ENCODE measurements at places on chromosomes 6 and 20.

DNA sequence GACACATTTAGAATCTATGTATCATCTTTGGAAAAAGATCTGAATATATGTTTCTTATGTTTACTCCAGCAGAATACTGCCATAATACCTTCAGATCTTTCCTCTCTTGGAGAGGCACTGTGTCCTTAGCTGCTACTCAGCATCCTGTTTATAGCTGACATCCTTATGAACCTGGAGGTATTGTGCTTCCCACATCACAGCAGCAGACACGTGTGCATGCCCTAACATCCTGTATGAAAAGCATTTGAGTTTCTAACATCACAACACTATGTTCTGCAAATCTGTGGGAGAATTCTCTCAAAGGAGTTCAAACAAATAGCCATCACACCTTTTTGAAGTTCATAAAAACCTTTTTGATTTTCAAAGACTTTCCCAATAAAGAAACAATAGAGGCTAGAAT, 216.0 kb downstream of the GJA1 start:
- DNase-seq = no peak

DNA sequence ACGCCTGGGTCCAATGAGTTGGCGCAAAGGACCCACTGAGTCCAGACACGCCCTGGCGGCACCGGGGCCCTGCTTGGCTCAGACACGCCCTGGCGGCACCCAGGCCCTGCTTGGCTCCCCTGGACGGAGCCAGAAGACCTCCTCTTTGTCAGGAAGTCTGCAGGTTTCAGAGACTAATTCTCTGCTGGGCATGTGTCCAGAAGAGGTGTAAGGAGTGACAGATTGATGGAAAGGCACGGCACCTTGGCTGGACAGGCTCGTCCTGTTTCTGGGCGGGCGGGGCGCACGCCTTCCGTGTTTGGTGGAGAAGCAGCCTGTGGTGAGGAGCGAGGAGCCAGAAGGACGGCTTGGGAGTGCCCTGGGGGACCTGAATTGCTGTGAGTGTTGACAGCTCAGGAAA, 23.1 kb upstream of the DACT2 start:
- no peak for DNase-seq

GRCh38 chr6:143743301-143744166, 65.8 kb downstream of the PHACTR2 start:
- no peak for DNase-seq

DNA sequence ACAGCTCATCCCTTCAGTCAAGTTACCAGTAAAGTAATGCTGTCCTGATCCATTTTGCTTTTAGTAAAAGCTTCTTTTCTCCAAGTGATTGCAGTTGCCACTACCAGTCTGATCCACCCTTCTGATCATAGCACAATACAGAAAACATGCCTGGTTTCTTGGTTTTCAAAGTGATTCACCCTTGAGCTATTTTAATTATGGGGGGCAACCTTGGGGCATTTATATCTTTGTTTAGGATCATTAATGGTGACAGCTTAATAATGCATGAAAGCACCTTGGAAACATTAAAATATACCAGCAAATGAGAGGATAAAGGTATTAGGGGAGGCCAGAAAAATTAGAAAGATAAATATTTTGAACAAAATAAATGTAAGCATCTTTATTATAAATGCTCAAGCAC, 38.4 kb downstream of the LRRC1 start:
- DNase-seq = no peak

- no peak for DNase-seq
Measured at GRCh38 chr6:82415820-82416219, 52.2 kb downstream of the TPBG start.

DNA sequence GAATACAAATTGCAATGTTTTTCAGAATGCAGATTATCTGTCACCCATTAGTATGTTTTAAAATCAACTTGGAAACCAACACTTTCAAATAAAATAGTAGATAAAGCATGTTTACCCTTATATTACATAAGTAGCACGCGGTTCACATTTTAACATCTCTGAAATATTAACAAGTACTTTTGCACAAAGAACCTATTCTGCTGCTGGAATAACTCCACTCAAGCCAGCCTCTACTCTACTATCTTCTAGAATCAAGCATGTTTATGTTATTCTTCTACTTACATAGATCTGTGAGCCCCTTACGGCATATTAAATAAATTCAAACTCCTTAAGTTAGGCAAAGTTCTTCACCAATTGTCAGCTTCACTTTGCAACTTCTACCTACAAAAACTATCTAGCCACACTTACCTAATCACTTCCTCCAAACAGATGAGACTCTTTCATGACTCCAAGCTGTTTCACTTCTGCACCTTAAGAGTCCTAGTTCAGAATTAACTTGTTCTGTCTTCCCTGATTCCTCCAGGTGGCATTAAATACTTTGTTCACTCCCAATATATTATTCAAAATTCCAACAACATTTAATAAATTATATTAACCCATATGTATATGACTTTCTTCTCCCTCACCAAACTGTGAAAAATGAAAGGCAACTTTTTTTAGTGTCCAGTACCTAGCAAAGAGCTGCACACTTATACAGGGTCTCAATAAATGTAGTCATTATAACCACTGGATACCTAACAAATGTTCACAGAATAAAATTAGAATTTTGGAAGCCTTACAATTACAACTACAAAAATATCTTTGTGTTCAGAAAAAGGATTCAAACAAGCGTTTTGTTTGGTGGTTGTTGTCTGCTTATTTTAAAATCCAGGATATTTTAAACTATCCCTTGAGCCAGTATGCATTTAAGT, 12.1 kb downstream of the CEP85L start:
- no peak for DNase-seq
